ENCODE measurements at places on chromosomes 4 and X.
A peak's percentile ranks its signal among the peaks of the same experiment; 100 is the strongest.

- no peak for DNase-seq
Observed at GRCh38 chr4:76155979-76156378, 7.8 kb upstream of the NUP54 start.

GRCh38 chr4:149754526-149754925 is 61.1 kb downstream of the IQCM start:
- DNase-seq: no peak

- DNase-seq: no peak
Observed at GRCh38 chrX:78327370-78328086, at the start of gene CYSLTR1. TSS of gene CYSLTR1 (minus strand) at chrX:78327611. CDS start at chrX:78273746, 53,865 bp downstream.

DNA sequence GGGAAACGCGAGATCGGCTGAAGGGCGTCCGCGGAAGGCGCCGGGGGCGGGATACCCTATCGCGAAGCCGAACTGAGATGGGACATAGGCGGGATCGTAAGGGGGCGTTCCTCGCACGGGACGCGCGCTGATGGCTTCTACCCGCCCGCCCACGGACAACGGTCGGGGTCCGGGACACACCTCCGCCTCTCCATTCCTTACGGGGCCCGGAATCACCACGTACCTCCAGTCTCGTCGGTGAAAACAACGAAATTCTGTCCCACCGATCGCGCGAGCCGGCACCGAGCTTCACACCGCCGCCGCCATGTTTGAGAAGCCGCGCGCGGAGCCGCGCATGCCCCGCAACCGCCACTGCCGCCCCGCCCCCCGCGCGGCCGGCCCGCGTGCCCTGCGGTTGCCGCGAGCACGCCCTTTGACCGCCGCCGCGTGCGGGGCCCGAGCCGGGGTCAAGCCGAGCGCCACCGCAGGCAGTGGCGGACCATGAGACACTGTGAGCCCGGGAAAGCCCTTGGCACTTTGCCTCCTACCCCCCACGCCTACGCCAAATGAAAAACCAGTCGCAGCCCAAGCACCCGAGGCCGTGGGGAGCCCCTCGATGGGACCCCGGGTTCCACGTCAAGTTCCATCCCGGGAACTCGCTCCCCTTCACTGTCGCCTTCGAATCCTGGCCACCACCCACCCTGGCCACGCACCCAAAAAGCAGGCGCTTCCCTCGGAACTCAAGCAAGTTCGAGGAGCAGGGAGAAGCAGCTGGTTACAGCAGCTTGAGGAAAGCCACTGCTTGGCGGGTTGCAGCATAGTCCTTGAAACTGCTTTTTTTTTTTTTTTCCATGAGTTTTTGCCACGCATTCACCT is at the start of gene SCML2:
SCML2 (minus strand) TSS at position 320 of the 855 bp plus-strand sequence. CDS start 20,617 bp downstream, outside the sequence.
- DNase-seq: peak; percentile 8

DNA sequence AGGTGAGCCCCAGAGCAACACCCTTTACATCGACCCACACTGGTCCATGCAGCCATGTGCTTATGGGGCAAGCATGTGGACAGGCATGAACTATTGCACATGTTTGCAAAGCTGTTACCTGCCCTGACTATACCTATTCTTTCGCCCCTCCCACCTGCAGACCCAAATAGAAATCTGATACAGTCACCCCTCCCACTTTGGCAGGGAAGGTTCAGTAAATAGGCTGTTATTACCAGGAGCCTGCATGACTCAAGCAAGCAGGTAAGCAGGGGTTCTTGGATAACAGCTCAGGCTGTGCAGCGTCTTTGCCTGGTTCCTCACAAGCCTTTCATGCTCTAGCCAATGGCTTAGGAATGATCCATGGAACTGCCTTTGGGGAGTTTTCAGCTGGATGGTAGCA is 122.7 kb upstream of the DIPK2B start:
- DNase-seq: no peak

GRCh38 chrX:12366440-12366839 is 228.2 kb downstream of the FRMPD4 start:
- DNase-seq: no peak

DNA sequence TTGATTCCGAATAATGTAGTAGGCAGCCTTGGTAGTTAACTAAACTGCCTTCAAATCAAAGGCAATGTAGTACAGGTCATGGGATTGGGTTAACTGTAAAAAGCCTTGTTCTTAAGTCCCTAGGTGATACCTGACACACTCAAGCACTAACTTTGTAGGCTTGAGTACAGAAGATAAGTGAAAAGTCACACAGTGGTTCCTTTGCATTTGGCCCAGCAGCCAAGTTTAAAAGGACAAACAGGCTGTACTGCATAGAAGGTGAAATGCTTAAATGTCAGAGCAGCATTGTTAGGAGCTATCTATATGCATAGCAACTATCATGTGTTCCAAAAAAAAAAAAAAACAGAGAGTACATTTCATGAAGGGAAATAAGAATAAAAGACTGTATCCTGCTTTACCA is 178.4 kb downstream of the ATOH1 start:
- no peak for DNase-seq

- no peak for DNase-seq
Observed at GRCh38 chrX:66751136-66751782, 112.4 kb upstream of the EDA2R start.

DNA sequence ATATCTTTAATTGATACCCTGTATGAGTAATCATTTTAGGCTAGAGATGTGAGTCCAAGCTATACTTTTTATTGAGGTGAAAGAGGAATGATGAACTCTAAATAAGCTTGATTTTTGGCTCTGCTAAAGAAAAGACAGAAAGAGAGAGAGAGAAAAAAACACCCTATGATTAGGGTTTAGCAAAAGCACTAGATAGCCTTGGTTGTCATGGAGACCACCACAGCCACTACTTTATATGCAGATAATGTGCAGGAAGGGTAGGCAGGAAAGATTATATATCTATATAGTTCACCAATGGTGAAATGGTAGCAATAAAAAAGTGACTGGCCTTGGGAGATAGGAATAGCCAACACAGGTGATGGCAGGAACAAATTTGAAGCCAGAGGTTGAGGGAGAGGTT is 69.9 kb upstream of the CAMK2D start:
- DNase-seq: no peak

GRCh38 chrX:352582-353314 is 34.0 kb downstream of the PPP2R3B start:
- no peak for DNase-seq

DNA sequence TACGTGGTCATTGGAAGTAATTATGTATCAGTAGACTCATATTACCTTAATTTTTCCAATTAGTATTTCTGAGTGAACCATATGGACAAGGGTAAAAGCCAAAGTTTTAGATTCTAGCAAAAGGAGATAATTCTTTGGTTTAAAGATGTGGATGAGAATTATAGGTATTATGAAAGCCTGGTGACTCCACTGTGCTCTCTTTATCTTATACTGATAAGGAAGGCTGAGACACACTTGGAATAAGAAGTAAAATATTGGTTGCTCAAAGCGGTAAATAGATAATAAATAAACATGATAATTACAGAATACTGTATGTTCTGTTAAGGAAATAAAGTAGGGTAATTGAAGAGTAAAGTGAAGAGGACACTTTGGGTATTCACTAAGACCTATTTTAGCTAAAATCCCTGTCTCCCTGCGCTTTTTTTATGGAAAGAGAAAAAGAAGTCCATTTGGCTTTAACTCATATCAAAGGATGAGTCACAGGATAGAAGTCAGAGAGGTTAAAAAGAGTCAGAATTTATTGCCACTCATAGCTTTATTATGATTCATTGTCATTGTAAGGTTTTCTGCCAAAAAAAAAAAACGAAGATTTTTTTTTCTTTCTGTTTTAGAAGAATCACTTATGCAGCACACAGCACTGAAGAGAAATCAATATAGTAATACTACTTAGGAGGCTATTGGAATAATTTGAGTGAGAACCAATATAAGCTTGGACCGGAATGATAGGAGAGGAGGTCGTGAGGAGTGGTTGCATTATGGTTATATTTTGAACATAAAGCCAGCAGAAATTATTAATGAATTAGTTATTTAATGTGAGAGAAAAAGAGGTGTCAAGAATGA is 2463.1 kb downstream of the ARAP2 start:
- no peak for DNase-seq

- no peak for DNase-seq
Observed at GRCh38 chr4:110613745-110614144, 9.1 kb downstream of the PITX2 start.

GRCh38 chr4:76305971-76306881 is at the start of gene STBD1:
TSS of gene STBD1 (plus strand) at chr4:76306733. CDS start at chr4:76306770, 37 bp downstream.
- peak; percentile 24 for DNase-seq

GRCh38 chr4:42397635-42398170 is 415 bp downstream of the SHISA3 start:
- DNase-seq: no peak

GRCh38 chr4:42341518-42342026 is 55.7 kb upstream of the SHISA3 start:
- DNase-seq: no peak

DNA sequence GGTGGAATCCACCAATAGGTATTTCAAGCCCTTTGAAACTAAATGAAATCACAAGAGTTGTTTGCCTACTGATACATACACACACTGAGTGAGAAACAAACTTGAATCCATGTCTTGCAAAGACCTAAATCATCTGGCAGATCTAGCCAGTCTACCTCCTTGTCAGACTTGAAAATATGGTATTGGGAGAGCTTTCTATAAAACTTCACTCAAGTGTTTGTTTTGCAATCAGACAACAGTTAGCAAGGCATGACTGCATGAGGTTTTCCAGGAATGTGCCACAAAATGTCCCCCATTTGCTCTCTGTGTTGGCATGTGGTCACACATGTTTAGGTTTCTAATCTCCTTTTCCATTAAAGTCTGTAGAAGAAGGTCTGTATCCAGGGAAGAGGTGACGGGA is 52.4 kb downstream of the MAP3K15 start:
- no peak for DNase-seq

DNA sequence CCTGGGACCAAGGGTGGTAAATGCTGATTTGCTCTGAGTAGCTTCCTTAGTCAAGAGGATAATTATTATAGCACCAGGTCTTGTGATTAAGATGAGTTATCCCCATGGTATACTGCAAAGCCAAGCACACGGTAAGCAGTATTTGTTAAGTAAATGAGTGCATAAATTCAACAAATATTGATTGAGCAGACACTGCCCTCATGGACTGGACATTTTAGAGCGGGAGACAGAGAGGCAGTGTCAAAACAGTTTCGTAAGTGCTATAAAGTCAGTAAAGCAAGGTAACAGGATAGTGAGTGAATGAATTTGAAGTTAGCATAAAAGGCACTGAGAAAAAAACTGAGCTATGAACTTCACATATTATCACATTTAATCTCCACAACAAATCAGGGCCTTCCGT is 13.9 kb downstream of the PHF8 start:
- DNase-seq: no peak

DNA sequence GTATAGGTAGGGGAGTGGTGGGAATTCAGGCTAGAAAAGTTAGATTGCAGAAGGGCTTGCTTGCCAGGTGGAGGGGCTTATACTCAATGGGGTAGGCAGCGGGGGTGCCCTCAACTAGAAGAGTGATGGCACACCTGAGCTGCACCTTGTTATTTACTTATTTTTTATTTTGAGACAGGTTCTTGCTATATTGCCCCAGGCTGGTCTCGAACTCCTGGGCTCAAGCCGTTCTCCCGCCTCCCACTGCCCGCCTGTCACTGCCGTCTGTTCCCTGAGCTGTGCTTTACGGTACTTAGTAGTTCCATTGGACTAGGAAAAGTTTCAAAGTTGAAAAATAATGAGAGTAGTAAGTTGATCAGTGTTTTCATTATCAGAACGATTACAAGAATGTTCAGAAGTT is 2.0 kb downstream of the ZFX start:
- no peak for DNase-seq

DNA sequence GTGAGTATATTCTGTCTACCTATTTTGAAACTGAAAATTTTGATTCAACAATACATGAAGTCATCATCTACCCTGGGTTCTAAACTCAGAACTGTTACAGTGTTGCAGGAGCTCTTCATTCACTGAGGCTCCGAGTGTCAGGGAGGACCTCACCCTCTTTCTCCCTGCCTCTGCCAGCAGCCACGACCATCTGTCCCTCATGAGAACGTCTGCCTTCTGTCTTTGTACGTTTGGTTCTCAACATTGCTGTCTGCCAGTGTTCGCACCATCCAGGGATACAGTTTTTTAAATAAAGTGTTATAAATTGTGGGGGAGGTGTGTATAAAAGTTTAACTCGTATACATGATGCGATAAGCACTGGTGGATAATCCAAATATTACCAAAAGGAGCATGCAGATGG is 55.5 kb downstream of the TRAPPC11 start:
- DNase-seq: no peak

- no peak for DNase-seq
Observed at GRCh38 chr4:94076498-94076897, 131.2 kb upstream of the SMARCAD1 start.

DNA sequence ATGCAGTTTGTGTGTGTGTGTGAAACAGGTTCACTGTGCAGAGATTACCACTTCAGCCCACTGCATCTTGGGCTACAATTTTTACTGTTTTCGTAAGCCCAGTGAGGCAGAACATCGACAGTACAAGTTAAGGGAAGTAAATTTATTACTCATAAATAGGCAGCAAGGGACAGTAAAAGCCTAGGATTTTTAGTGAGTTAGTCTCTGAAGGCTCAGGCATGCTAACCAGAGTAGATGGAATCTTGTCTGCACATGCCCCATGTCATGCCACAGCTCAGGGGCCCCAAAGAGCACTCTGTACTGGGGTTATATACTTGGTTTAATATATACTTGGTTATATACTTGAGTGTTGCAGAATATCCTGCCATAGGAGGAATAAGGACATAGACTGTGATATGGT is 825.7 kb downstream of the TECRL start:
- no peak for DNase-seq

DNA sequence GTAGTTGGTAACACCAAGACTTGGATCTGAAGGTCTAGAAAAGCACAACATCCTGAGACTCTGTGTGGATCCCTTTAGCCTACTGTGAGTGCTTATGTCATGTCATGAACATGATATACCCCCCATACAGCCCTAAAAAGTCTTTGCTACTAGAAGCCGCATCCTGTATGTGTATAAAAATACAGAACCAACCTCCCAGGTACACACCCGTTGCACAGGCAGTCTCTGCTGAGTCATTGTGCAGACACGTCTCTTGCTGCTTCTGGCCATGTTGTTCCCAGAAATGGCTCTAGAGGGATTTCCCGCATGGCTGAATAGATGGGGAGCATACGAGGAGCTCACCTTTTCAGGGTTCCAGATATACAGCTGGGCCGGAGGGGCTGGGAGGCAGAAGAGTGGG is 93.3 kb downstream of the MAMLD1 start:
- no peak for DNase-seq

- no peak for DNase-seq
Observed at GRCh38 chr4:36325926-36326325, 44.5 kb downstream of the DTHD1 start.

DNA sequence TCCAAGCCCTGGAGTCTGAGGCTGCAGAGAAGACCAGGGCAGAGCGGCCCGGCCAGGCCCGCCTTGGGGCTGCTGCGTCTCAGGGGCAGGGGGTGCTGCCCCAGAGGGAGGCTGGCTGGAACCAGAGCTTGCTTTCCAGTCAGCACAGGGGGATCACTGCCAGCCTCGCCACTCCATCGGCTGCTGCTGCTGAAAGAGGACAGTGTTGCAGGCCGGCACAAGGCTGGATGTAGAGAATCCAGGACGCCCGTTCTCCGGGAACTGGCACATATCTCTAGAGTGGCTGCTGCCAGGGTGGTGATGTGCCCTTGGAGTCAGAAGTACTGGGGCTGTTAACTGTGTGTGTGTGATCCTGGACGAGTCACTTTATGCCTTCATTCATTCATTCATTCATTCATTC is 31.9 kb upstream of the SORCS2 start:
- no peak for DNase-seq

GRCh38 chrX:30881797-30882196 is 7.3 kb downstream of the TAB3 start:
- no peak for DNase-seq

- DNase-seq: no peak
Observed at GRCh38 chrX:115696039-115696438, 135.1 kb downstream of the PLS3 start.

GRCh38 chr4:138675685-138676084 is 339.9 kb upstream of the NOCT start:
- DNase-seq: no peak
